ENCODE measurements at places on chromosomes 5 and 9.

DNA sequence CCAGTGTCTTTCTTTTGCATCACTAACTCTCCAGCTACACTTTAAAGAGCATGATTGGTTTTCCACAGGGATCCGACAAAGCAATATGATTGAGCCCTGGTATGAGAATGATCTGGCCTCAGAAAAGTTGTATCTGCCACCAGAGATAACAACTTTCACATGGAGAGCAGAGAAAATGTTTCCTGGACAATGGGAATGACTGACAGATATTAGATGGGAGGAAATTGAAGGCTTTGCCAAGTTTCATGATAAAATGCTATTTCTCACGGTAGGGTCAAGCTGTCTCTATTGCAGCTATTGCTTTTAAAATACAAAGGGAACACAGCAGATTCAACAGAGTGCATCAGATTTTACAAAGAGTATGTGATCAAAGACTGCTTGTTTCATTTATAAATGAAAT, 56.4 kb upstream of the GLIS3 start:
- no peak for DNase-seq

DNA sequence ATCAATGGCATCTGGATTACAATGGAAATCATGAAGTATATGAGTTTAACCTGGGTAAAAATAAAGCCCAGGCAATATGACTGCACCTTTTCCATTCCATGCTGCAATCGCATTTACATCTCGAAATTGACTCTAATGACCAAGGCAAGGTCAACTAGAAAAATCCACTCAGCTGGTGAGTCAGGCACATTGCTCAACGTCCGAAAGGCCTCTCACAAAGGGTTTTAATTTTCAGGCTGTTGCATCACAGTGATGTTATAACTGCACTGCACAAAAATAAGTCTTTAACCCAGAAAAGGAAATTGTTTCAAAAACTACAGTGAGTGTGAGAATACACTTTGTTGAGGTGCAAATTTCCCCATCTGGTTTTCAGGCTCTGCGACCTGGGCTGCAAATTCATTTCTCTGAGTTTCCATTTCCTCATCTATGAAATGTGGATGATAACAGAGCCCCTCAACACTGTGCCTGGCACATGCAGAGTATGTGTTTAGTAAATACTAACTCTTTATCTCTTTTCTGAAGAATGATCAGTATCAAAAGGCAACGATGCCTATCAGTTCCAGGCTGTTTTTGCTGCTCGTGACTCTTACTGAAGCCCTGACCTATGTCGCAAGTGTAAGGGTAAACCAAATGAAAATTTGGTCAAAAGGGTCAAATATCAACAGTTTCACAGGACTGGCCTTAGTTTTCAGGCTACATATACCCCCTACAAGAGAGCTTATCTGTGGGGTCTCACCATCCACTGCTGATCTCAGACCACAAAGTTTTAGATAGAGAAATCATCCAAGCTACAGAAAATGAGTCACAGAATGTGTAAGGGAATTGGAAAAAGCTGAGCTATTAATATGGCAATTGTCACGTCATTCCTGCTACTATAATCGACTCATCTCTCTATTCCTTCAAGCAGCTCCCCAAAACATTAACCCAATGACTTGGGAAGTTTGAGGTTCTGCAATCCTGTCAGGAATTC, 4.1 kb downstream of the NFIL3 start:
- DNase-seq, result peak; percentile 41

DNA sequence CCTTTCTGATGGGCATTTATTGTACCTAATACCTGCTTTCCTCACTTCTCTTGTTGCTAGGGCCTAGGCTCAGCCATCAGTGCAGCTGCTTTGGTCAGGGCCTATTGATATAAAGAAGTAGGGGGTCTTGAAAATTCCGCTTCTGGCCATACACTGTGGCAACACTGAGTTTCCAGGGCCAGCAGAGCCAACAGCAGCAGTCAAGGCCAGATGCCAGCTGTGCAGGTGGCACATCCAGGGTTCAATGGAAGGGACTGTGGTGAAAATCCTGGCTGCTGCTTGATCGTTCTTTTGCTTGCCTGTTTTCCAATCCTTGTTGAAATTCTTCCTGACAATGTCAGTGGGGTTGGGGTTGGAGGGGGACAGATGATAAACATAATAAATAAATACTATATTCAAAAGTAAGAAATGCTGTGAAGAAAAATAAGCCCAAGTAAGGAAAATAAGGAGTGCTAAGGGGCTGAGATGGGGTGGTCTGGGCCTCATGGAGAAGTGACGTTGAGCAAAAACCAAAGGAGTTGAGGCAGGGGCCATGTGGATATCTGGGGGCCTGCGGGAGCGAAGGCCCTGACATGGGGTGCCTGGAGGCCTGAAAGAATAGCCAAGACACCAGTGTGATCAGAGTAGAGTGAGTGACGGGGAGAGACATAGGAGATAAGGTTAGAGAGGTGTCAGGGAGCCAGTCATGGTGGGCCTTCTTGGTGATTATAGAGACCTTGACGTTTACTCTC, 91.0 kb upstream of the ALDH1B1 start:
- DNase-seq, result no peak

- DNase-seq, result no peak
Observed at GRCh38 chr9:121830441-121831140, 179.2 kb downstream of the DAB2IP start.

GRCh38 chr5:124444147-124444775, 302.2 kb downstream of the ZNF608 start:
- DNase-seq, result no peak

DNA sequence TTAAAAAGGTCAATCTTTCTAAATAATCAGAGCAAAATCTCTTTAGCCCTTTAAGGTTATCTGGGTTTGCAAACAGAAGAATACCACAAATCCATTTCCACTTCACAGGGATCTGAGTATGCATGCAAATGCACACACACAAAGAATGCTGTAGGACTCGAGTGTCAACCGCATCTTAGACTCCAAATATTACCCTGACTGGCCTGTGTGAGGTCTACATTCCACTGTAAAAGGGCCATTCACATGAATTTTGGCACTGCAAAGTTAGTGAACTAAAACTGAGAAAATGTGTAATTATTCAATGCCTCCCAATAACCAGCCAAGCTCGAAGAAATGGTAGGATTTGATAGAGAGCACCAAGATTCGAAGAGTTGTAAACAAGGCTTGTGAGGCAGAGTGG, 199.9 kb downstream of the AGTPBP1 start:
- DNase-seq, result no peak

GRCh38 chr5:151615431-151615830, 24.3 kb upstream of the FAT2 start:
- DNase-seq, result no peak

GRCh38 chr5:169300468-169301385, at the start of gene SLIT3:
Gene SLIT3, minus strand, starts transcription at chr5:169301139. Its CDS starts 430 bp downstream, at chr5:169300709.
- DNase-seq, result peak; percentile 85

GRCh38 chr5:172506251-172506650, 51.9 kb upstream of the SH3PXD2B start:
- no peak for DNase-seq

DNA sequence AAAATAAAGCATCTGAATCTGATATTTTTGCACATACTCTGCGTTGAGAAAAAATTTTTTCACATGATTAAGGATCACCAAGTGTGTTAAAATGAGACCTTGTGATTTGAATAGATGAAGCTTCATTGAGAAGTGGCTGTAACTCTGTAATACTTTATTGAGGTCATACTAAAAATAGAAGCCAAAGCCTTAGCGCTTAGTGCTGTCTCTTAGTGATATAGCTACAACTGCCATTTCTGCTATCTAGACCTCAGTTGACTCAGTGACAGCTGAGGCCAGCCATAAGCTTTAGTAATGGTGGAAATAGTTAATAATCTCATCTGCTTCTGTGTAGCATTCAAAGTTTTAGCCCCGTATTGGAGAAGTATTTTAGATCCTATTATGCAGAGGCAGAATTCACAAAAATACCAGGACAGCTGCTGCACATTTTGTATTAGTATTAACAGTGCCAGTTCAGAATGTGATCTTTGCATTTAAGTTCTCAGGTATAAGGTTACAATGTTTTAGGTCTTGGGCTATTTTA, 107.4 kb upstream of the SGCD start:
- DNase-seq, result no peak

- peak; percentile 16 for DNase-seq
Observed at GRCh38 chr5:133952729-133953567, 15.5 kb downstream of the C5orf15 start.

DNA sequence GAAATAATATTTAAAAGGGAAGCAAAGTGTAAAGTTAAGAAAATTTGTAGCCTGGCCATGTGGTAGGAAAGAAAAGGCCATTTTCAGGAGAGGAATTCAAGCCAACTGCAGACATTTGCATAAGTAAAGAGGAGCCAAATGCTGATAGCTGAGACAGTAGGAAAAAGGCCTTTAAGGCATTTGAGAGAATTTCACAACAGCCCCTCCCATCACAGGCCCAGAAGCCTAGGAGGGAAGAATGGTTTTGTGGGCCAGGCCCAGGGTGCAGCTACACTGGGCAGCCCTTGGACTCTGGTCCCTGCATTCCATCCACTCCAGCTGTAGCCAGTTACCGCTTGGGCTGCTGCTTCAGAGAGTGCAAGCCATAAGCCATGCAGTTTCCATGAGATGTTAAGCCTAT, 1556.8 kb downstream of the EFNA5 start:
- DNase-seq, result no peak

GRCh38 chr5:40733879-40734563, 21.7 kb downstream of the TTC33 start:
- peak; percentile 14 for DNase-seq

DNA sequence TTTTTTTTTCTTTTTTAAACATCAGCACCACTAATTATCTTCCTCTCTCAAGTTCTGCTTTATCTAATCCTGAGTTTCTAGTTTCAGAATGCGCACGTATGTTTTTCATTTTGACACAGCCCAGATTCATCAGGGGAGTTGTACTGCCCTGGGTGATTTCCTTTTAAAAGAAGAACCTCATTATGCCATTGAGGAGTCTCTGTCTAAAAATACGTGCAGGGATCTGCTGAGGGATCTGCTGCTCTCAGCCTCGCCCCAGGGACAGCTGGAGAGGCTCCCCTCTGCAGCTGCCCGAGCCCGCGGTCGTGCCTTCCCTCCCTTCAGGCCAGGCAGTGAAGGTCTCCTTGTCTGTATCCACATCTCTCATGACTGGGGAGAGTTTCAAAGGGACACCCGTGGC, 273.1 kb downstream of the ARHGEF28 start:
- no peak for DNase-seq

- no peak for DNase-seq
Observed at GRCh38 chr9:72542917-72543316, 21.5 kb downstream of the TMC1 start.

DNA sequence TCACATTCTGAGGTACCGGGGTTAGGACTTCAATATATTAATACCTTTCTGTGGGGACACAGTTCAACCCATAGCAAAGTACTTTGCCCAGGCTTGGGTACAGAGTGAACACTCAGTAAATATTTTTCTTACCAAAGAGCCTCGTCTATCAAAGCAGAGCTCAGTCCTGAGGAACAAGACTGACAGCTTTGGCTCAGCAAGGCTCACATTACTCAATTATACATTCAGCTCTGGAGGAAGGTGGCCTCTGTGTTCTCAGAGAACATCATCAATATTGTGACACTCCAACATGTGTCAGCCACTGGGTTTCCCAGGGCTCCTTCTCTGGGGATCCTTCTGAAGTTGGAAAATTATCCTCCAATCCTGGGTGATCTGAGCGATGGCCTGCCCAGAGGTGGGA, 186.4 kb downstream of the NMUR2 start:
- DNase-seq, result no peak

DNA sequence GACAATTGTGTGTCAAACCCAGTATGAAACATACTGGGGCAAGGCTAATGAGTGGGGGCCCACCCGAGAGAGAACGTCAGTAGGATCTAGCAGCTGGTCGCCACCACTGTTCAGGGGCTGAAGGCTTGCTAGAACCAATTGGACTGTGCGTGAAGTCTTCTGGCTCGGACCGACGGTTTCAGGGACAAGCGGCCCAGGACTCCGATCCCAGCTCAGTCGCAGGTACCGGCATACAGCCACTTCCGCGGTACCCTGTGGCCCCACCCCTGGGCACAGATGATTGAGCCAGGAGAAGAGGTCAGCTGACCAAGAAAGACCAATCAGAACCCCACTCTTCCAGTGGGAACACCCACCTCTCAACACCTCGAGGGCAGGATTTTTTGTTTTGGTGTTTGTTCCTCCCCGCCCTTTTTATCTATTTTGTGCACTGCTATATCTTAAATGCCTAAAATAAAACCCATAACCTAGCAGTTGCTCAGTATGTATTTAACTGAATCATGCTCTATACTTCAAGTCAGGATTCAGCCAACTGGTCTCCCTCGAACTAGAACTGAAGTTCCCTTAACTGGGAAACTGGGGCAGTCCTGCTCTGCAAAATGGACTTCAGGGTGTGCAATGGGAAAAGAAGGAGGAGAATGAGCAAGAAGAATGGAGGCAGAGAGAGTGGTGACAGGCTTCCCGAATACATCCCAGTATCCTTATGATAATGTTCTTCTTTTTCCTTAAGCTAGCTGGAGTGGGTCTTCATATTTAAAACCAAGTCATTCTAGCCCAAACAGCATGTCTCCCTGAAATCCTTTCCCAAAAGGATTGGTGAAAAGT, 21.1 kb upstream of the CPEB4 start:
- DNase-seq, result no peak

DNA sequence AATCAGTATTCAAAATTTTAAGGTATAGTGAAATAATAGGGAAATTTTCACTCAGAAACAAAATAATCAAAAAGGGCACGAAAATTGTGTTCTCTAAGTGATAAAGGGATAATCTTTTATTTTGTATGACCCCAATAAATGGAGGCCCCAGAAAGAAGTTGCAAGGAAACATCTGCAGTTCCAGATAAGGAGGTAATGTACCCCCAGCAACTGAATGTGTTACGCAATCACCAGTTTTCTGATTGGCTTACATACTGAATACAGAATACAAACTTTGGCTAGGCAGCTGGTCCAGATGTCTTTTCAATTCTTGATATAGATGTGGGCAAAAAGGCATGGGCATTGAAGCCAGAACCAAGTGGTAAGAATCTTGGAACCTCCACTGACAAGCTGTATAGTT, 1.7 kb upstream of the TOPORS start:
- no peak for DNase-seq

DNA sequence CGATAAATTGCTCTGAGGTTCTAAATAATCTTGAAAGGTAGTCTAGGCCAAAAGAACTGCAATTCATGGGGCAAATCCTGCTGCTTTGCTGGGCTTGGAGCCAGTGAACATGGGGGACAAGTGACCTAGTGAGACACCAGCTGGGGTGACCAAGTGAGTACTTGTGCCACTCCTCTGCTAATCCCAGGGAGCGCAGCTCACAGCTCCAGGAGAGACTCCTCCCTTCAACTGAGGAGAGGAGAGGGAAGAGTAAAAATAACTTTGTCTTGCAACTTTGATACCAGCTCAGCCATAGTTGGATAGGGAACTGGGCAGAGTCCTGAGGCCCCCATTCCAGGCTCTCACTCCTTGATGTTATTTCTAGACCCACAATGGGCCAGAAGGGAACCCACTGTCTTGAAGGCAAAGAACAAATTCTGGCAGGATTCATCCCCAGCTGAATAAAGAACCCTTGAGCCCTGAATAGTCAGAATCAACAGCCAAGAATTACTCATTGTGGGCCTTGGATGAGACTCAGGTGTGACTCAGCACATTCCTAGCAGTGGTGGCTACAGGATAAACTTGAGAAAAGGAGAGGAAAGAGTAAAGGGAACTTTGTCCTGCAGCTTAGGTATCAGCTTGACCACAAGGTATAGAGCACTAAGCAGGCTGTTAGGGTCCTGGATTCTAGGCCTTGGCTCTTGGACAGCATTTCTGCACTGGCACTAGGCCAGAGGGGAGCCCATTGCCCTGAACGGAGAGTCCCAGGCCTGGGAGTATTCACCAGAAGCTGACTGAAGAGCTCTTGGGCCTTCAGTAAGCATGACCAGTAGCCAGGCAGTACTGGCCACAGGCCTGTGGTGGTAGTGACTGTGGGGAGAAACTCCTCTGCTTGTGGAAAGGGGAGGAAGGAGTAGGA, 288.3 kb upstream of the CDH18 start:
- no peak for DNase-seq

Measured in skin of body (tissue), 3 donors.